ENCODE measurements at places on chromosomes 2 and 18.

- no peak for DNase-seq
Measured at GRCh38 chr2:136572335-136572734, 193.0 kb upstream of the THSD7B start.

GRCh38 chr2:12071318-12071717, 324.9 kb downstream of the LPIN1 start:
- DNase-seq = no peak

DNA sequence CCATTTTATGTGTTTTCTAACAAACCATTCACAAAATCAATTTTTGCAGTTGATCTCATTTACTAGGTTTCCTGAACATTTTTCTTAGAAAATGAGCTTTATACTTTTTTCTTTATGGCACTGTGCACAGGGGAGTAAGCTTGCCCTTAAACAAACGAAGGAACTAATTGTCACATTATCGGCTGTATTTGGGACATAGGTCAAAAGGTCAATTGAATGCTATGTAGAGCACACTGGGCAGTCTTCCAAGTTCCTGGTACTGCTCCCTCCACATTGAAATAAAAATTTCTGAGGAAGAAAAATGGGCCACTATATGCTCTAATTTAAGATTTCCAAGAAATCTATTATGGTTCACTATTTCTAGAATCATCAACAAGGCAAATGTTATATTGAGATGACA, 93.6 kb upstream of the TMEFF2 start:
- no peak for DNase-seq

DNA sequence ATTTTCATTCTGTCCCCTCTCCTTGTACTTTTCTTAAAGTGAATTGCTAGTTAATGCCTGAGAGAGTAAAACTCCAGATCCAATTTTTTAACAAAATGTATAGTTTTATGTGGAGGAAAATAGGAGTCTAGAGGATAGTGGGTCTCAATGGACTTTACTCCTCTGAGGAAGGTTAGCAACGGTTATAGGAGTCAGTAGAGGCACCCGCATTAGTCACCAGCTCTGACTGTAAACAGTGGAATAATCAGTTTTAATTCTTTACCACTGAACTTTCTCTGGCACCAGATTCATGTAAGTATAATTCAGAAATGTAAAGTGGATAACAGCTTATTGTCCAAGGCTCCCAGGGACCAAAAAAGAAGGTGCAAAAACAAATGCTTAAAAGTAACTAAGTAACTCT, 38.7 kb upstream of the HNMT start:
- DNase-seq = no peak

GRCh38 chr2:144331674-144332355, 188.1 kb downstream of the ZEB2 start:
- no peak for DNase-seq

DNA sequence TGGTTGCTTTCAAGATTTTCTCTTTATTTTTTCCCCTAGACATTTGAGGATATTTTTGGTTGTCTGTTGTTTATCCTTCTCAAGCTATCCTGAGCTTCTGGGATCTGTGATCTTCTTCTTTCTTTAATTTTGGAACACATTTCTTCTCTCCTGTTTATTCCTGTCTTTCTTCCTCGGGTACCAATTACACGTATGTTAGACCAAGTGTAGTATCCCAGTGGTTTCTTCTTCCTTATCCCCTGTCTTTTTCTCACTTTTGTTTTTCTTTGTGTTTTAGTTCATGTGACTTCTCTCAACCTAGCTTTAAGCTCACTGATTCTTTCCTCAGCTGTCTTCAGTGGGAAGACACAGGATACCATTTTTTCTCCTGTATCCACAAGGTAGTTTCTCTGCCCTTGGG, 120.0 kb downstream of the GALR1 start:
- no peak for DNase-seq

- no peak for DNase-seq
Measured at GRCh38 chr2:149188291-149188690, 142.1 kb upstream of the LYPD6 start.

DNA sequence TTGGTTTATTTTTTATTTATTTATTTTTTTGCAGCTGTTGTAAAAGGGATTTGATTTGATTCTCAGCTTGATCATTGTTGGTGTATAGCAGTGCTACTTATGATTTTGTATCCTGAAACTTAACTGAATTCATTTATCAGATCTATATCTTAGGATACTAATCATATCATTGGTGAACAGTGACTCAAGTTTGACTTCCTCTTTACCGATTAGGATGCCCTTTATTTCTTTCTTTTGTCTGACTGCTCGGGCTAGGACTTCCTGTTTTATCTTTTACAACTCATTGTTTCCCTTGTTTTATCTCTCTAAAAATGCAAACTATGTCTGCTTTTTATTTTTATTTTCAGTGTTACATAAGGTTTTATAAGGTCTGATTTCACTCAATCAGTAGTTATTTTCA, 23.6 kb downstream of the SP100 start:
- no peak for DNase-seq

GRCh38 chr18:57441071-57441794, 6.1 kb downstream of the ONECUT2 start:
- DNase-seq = no peak

DNA sequence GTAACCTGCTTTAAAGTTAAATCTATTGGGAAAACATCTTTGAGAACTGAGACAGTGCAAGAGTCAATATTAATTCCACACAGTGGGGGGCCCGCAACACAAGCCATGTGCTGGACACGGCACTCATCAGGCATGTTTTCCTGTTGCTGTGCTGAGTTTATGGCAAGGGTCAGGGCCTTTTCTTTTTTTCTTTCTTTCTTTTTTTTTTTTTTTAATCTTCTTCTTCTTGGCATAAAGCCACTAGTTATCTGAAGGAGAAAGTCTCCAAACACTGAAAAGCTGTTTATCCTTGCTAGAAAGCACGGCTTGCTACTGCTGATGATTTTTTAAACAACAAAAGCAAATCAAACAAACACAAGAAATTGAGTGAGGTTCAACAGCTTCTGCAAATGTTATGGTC, 252.1 kb downstream of the ZNF521 start:
- no peak for DNase-seq

DNA sequence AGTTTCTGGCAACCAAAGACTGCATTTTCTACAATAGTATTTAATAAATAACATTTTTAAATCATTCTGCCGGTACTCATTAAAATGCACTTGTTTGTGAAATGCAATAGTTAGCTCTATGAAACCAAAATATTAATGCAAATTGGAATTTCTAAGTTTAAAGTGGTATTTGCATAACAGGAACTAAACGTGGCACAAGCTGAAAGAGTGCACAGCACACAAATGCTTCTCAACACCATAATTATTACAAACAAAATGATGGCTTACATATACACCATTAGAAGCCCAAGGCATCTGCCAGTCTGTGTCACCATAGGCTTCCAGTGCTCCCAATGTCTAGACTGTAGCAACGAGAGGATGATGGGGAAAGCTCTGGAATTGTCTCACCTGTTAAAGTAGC, 280.5 kb downstream of the TCF4 start:
- DNase-seq = no peak
